ENCODE measurements at places on chromosomes 2 and 18. TPM values are rescaled to one million over a fixed set of nuclear protein-coding genes. Genes with fewer than 3 reads are reported as not detected.

Gene ME2
- 46.4 TPM for total RNA-seq

- H3K4me3 ChIP-seq = no peak overlapping the region
- no peak for DNase-seq
- no peaks in the 10 kb centered on the region for H3K36me3 ChIP-seq
- no peaks in the 10 kb centered on the region for H3K4me1 ChIP-seq
- no peak overlapping the region for H3K27ac ChIP-seq
Observed at GRCh38 chr2:25109822-25110221, 58.6 kb downstream of the POMC start.

GRCh38 chr2:183079139-183079775 lies 710 bp downstream of the DUSP19 start:
- H3K27ac ChIP-seq = peak overlapping the region; percentile 96
- H3K4me1 ChIP-seq = no peaks in the 10 kb centered on the region
- no peaks in the 10 kb centered on the region for H3K36me3 ChIP-seq
- H3K27me3 ChIP-seq = no peaks in the 10 kb centered on the region
- no peak for DNase-seq

DNA sequence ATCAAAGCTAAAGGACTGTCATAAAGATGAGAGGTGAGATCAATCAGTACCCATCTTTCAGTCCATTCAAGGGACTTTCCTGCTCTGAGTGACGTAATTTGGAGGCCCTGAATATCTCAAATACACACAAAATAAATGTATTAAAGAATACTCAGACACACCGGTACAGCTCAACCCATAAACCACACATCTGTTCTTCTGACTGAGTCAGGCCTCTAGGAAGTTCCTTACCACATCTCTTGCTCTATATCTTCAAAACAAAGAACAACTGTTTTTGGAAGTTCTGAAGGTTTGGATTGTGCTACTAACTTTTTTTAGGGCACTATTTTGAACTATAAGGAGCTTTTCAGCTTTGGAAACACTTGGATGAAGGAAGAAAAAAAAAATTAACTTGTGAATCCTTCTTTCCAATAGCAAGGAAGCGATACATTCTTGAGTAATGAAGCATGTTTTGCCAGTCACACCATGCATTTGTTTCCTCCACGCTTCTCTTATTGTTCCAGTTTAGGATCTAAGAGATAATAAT lies 866.5 kb upstream of the VRK2 start:
- no peaks in the 10 kb centered on the region for H3K27me3 ChIP-seq
- H3K27ac ChIP-seq = no peak overlapping the region
- no peaks in the 10 kb centered on the region for H3K36me3 ChIP-seq
- no peaks in the 10 kb centered on the region for H3K4me1 ChIP-seq
- no peak for DNase-seq

GRCh38 chr2:227623226-227623625 lies 5.9 kb downstream of the SCYGR4 start:
- no peak overlapping the region for H3K27ac ChIP-seq
- no peak for DNase-seq
- no peak overlapping the region for H3K4me3 ChIP-seq
- no peaks in the 10 kb centered on the region for H3K36me3 ChIP-seq
- H3K27me3 ChIP-seq = no peaks in the 10 kb centered on the region

GRCh38 chr2:26268213-26268612 lies 23.5 kb downstream of the HADHB start:
- H3K4me3 ChIP-seq = no peak overlapping the region
- H3K36me3 ChIP-seq = no peaks in the 10 kb centered on the region
- no peak overlapping the region for H3K27ac ChIP-seq
- no peaks in the 10 kb centered on the region for H3K4me1 ChIP-seq
- H3K27me3 ChIP-seq = no peaks in the 10 kb centered on the region
- no peak for DNase-seq

Gene NPPC
- 4.3 TPM for total RNA-seq

GRCh38 chr2:47062681-47063537 lies 92.2 kb downstream of the STPG4 start:
- H3K27ac ChIP-seq = peak overlapping the region; percentile 63
- no peak overlapping the region for H3K4me3 ChIP-seq
- no peaks in the 10 kb centered on the region for H3K36me3 ChIP-seq
- DNase-seq = no peak
- H3K27me3 ChIP-seq = no peaks in the 10 kb centered on the region

GRCh38 chr2:104932243-104932642 lies 78.3 kb downstream of the POU3F3 start:
- no peak for DNase-seq
- no peaks in the 10 kb centered on the region for H3K27me3 ChIP-seq
- H3K27ac ChIP-seq = no peak overlapping the region
- no peak overlapping the region for H3K4me3 ChIP-seq
- H3K36me3 ChIP-seq = no peaks in the 10 kb centered on the region

Gene HOXD1
- total RNA-seq = not detected

- no peak for DNase-seq
- H3K27ac ChIP-seq = no peak overlapping the region
- no peaks in the 10 kb centered on the region for H3K36me3 ChIP-seq
- peaks cover 8% of the 10 kb centered on the region for H3K4me1 ChIP-seq
Observed at GRCh38 chr2:239344857-239345216, 56.0 kb downstream of the HDAC4 start.

DNA sequence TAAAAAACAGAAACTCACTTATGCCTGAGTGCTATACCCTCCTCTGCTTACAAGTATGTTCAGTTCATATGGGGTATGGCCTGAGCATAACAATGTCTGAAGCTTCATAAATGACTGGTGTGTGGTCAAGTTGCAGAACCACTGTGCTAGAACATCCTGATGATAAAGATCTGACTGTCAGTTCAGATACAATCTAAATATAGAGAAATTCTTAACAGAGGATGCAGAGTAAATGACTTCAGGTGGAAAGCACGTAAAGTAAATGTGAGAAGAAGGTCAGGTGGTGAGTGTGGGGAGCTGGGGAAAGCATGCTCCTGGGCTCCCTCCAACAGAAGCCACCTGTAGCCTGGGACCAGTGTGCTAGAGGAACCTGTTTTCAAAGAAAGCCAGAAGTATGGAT lies 926.2 kb downstream of the TSN start:
- no peak overlapping the region for H3K4me3 ChIP-seq
- no peak for DNase-seq
- H3K27me3 ChIP-seq = no peaks in the 10 kb centered on the region
- no peaks in the 10 kb centered on the region for H3K36me3 ChIP-seq
- H3K27ac ChIP-seq = no peak overlapping the region

DNA sequence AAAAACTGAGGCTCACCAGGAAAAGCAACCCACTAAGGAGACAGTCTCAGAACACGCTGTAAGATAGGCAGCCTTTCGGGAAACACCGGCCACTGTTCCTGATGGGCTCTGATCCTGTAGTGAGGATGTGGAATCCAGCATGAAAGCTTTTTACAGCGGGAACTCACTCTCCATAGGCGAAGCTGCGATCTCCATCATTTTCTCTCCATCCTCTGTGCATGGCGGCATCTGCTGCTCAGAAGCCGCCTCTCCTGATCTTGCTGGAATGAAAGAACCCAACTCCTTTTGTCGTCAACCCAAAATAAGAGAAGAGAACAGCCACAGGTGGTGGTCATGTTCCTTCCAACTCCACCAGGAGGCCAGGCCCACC lies 49.9 kb downstream of the TMEM18 start:
- H3K36me3 ChIP-seq = no peaks in the 10 kb centered on the region
- no peak for DNase-seq
- no peaks in the 10 kb centered on the region for H3K4me1 ChIP-seq
- no peak overlapping the region for H3K27ac ChIP-seq

- H3K36me3 ChIP-seq = no peaks in the 10 kb centered on the region
- H3K4me3 ChIP-seq = no peak overlapping the region
- H3K4me1 ChIP-seq = no peaks in the 10 kb centered on the region
- H3K27ac ChIP-seq = no peak overlapping the region
- DNase-seq = peak; percentile 58
Observed at GRCh38 chr2:106104332-106105062, 89.6 kb downstream of the UXS1 start.

Gene CDK15
- not detected for total RNA-seq

GRCh38 chr2:1282552-1282951 lies 130.7 kb upstream of the TPO start:
- peak; percentile 42 for DNase-seq
- H3K4me3 ChIP-seq = no peak overlapping the region
- no peaks in the 10 kb centered on the region for H3K27me3 ChIP-seq
- H3K4me1 ChIP-seq = no peaks in the 10 kb centered on the region

Gene PLA2R1
- total RNA-seq = 24.5 TPM

- H3K27me3 ChIP-seq = no peaks in the 10 kb centered on the region
- peak overlapping the region; percentile 45 for H3K27ac ChIP-seq
- H3K36me3 ChIP-seq = no peaks in the 10 kb centered on the region
- H3K4me3 ChIP-seq = no peak overlapping the region
- DNase-seq = no peak
Observed at GRCh38 chr18:59520562-59521355, 161.7 kb upstream of the LMAN1 start.

- no peaks in the 10 kb centered on the region for H3K36me3 ChIP-seq
- no peaks in the 10 kb centered on the region for H3K27me3 ChIP-seq
- no peak overlapping the region for H3K4me3 ChIP-seq
Observed at GRCh38 chr2:128260239-128261138, 58.2 kb downstream of the HS6ST1 start.

Gene ZNF521
- 116 TPM for total RNA-seq

GRCh38 chr2:119678021-119678656 lies 862 bp upstream of the TMEM177 start:
- peaks cover 5% of the 10 kb centered on the region for H3K4me1 ChIP-seq
- H3K4me3 ChIP-seq = no peak overlapping the region
- H3K27me3 ChIP-seq = no peaks in the 10 kb centered on the region
- DNase-seq = no peak

DNA sequence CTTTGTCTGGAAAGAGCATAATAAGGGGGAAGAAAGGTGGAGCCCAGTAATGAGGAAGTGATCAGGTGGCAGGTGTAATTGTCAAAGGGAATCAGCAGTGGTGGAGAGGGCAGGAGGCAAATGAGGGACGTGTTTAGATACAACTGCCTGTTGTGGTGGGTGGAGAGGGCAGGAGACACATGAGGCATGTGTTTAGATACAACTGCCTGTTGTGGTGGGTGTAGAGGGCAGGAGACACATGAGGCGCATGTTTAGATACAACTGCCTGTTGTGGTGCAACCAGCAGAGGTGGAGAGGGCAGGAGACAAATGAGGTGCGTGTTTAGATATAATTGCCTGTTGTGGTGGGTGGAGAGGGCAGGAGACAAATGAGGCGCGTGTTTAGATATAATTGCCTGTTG lies 173.1 kb downstream of the ANKRD30B start:
- no peaks in the 10 kb centered on the region for H3K36me3 ChIP-seq
- no peaks in the 10 kb centered on the region for H3K27me3 ChIP-seq
- H3K4me3 ChIP-seq = no peak overlapping the region
- no peak overlapping the region for H3K27ac ChIP-seq

DNA sequence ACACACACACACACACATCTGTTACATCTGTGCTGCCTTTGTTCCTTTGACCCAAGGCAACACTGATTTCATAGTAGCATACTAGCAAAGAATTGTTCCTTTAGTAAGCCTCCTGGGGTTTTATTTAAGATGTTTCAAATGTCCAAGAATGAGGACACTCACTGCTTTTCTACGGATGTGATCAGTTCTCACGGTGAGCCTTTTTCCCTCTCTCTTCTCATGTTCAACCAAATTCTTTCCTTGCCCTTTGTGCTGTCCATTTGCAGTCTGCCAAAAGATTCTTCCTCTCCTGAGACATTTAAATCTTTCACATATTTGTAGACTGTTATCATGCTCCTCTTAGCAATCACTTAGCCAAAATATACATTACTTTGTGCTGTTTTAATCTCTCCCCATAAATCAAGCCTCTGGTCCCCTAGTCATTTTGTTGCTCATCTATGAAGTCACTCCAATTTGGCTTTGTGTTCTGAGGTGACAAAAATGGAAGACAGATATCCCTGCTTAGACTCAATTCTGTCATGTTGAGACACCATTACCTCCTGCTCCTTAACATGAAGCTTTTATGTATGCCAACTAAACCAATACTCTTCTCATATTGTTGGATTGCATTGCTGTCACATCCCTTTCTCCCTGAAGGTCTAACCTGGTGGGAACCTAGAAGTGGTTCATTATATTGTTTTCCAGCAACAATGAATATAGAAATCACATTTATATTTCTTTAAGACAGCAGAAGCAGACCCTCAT lies 1605.3 kb upstream of the ACVR2A start:
- H3K4me3 ChIP-seq = no peak overlapping the region
- H3K4me1 ChIP-seq = no peaks in the 10 kb centered on the region
- H3K27me3 ChIP-seq = no peaks in the 10 kb centered on the region
- H3K27ac ChIP-seq = no peak overlapping the region

Gene DOCK10
- 6.7 TPM for total RNA-seq

GRCh38 chr2:157067562-157067961 lies 189.9 kb upstream of the GALNT5 start:
- H3K4me3 ChIP-seq = no peak overlapping the region
- H3K27me3 ChIP-seq = no peaks in the 10 kb centered on the region
- no peak for DNase-seq
- no peak overlapping the region for H3K27ac ChIP-seq
- no peaks in the 10 kb centered on the region for H3K4me1 ChIP-seq

DNA sequence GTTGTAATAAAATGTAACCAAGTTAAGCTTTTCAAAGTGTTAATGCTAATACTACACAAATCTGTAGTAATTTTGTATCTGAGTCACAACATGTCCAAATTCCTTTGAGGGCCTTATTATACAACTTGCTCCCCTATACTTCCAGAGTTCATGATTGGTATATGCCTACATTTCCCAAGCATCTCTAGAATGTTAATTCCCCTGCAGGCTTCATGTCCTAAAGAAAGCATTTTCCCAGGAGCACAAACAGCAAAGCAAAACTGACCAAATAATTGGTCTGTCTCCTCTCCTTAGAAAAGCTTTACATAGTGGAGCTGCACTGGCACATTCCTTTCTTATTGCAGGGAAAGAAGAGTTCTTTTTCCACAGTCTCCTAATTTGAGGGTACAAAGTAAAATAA lies 3.7 kb downstream of the ALS2 start:
- H3K4me1 ChIP-seq = no peaks in the 10 kb centered on the region
- no peaks in the 10 kb centered on the region for H3K36me3 ChIP-seq
- no peak overlapping the region for H3K4me3 ChIP-seq

Gene ARHGEF33
- 0.88 TPM for total RNA-seq

DNA sequence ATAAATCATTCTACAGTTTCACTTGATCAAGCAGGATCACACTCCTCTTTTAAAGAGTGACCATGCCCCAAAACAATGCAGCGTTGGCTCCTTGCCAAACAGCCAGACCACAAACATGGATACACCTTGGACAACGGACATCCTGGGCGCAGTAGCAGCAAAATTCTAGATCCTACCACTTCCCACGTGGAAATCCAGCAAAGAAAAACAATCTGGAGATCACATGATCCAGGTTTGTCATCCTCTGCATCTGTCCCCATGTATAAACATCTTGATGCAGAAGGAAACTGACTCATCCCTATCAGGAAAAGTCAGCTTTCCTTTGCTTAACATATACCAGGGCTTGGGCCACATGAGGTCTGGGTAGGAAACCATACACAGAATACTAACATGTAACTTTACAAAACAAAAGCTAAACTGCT lies 53.1 kb downstream of the ZNF521 start:
- H3K27ac ChIP-seq = peak overlapping the region; percentile 21
- H3K4me3 ChIP-seq = no peak overlapping the region
- no peaks in the 10 kb centered on the region for H3K36me3 ChIP-seq

Data from uterus (tissue), 4 donors.